ENCODE measurements at places on chromosomes 6 and 20.
A peak's percentile ranks its signal among the peaks of the same experiment; 100 is the strongest.

GRCh38 chr20:33132513-33133372 is 35.2 kb upstream of the BPIFA2 start:
- DNase-seq = no peak
- no peaks in the 10 kb centered on the region for H3K36me3 ChIP-seq
- no peaks in the 10 kb centered on the region for H3K4me1 ChIP-seq
- no peak overlapping the region for H3K4me3 ChIP-seq

- peaks cover 29% of the 10 kb centered on the region for H3K27me3 ChIP-seq
- DNase-seq = no peak
- H3K4me3 ChIP-seq = no peak overlapping the region
- no peak overlapping the region for H3K27ac ChIP-seq
Observed at GRCh38 chr6:6584310-6585002, 4.1 kb upstream of the LY86 start.

DNA sequence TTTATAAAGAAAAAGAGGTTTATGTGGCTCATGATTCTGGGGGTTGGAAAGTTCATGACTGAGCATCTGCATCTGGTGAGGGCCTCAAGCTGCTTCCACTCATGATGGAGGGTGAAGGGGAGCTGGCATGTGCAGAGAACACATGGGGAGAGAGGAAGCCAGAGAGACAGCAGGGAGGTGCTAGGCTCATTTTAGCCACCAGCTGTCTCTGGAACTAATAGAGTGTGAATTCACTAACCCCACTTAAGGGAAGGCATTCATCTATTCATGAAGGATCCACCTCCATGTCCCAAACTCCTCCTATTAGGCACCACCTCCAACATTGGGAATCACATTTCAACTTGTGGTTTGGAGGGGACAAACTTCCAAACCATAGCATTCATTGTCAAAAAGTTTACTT is 137.3 kb upstream of the PMEPA1 start:
- no peak overlapping the region for H3K27ac ChIP-seq
- H3K4me1 ChIP-seq = peaks cover 5% of the 10 kb centered on the region
- H3K36me3 ChIP-seq = peaks cover 3% of the 10 kb centered on the region
- H3K27me3 ChIP-seq = no peaks in the 10 kb centered on the region

DNA sequence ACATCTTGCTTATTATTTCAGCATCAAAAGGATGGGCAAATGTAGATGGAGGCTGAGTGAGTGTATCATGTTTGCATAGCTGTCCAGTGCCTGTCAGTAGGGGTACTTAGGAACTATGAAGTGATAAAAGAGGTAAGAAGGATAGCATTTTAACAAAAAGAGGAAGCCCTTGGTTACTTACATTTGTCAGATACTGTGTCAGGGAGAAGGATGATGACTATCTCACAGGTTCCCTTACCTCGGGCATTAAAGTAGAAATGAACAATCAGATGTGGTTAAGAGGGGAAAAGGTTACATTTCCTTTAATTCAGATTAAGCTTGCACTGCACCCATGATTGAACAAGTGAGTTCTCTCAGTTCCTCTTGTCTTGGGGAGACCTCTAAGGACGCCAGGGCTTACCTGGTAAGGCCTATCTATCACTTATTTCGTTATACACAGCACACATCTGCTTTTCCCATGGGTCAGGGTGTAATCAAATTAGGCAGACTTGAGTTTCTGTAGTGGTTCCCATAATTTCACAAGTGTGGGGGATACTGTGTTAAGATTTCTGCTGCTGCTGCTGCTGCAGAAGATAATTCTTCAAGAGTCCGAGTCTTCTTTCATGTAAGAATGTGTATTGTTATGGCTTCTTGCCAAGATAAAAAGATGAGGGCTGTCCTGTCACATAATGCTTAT is 4.5 kb downstream of the FOXO3 start:
- no peak for DNase-seq
- H3K4me3 ChIP-seq = peak overlapping the region; percentile 57
- peaks cover 59% of the 10 kb centered on the region for H3K4me1 ChIP-seq
- peaks cover 47% of the 10 kb centered on the region for H3K36me3 ChIP-seq
- H3K27me3 ChIP-seq = no peaks in the 10 kb centered on the region

DNA sequence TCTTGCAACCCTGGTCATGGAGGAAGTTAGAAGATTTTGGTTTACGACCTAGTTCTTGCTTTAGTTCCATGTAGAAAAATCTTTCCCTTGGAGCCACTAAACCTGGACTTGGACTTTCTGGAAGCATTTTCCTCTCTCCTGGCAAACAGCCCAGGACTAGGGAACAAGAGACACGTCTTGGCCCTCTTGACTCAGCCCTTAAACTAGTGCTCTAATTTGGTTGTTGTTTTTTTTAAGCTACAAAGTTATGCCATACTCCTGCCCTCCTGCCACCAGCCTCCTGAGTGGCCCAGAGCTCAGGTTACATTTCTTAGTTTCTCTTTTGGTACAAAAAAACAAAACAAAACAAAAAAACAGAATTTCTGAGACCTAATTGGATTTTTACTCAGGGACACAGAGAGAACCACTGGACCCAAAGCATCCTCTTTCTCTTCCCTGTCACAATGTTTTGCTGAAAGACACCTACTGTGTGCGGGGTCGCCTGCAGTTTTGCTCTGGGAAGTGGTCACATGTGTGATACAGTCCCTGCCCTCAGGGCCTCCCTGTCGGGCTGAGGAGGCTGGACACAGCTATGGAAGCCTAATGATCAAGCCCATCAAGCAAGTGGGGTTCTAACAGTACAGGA is 32.3 kb upstream of the SCUBE3 start:
- no peak overlapping the region for H3K27ac ChIP-seq
- peaks cover 4% of the 10 kb centered on the region for H3K4me1 ChIP-seq
- no peaks in the 10 kb centered on the region for H3K36me3 ChIP-seq
- H3K4me3 ChIP-seq = no peak overlapping the region

DNA sequence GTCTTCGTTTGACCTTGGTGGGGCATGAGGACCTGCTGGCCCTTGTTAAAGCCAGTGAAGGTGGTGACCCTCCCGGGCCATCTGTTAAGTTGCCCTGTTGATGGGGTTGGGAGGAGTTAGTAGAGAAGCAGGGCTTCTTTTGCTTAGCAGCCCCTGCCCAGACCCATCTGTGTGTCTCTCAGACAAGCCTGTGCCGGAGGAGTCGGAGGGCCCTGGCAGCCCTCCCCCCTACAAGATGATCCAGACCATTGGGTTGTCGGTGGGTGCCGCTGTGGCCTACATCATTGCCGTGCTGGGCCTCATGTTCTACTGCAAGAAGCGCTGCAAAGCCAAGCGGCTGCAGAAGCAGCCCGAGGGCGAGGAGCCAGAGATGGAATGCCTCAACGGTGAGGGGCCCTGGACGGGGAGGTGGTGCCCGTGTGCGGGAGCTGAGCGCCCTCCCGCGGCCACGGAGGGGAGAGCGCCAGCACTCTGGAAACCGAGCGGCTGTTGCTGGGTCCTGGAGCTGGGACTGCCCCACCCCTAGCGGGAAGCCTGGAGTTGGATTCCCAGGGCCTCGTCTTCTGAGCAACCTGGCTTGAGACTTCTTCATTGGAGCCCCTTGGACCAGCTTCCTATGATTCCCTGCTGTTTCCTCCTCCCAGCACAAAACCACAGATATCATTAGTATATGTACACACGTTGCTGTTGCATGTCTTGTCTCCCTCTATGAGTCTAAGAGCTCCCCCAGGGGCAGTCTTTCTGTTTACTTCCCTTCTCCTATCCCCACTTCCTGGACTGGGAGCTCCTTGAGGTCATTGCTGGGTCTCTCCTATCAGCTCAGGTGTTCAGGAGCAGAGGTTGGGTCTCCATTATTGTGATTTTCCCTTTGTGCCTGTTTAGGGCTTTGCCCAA is 27.6 kb upstream of the SRF start:
- H3K27me3 ChIP-seq = peaks cover 13% of the 10 kb centered on the region
- H3K27ac ChIP-seq = peak overlapping the region; percentile 23
- no peaks in the 10 kb centered on the region for H3K36me3 ChIP-seq
- peak overlapping the region; percentile 70 for H3K4me3 ChIP-seq

- no peak overlapping the region for H3K4me3 ChIP-seq
- DNase-seq = no peak
- H3K36me3 ChIP-seq = no peaks in the 10 kb centered on the region
- no peak overlapping the region for H3K27ac ChIP-seq
- H3K27me3 ChIP-seq = peaks cover 57% of the 10 kb centered on the region
Observed at GRCh38 chr20:57587989-57588377, 27.1 kb downstream of the PCK1 start.

- no peaks in the 10 kb centered on the region for H3K27me3 ChIP-seq
- DNase-seq = peak; percentile 38
- peak overlapping the region; percentile 97 for H3K4me3 ChIP-seq
- H3K27ac ChIP-seq = peak overlapping the region; percentile 100
Observed at GRCh38 chr20:41029150-41029901, 704 bp downstream of the TOP1 start.

GRCh38 chr6:23106951-23107350 is 537.6 kb downstream of the HDGFL1 start:
- no peak for DNase-seq
- H3K36me3 ChIP-seq = no peaks in the 10 kb centered on the region
- no peaks in the 10 kb centered on the region for H3K27me3 ChIP-seq

DNA sequence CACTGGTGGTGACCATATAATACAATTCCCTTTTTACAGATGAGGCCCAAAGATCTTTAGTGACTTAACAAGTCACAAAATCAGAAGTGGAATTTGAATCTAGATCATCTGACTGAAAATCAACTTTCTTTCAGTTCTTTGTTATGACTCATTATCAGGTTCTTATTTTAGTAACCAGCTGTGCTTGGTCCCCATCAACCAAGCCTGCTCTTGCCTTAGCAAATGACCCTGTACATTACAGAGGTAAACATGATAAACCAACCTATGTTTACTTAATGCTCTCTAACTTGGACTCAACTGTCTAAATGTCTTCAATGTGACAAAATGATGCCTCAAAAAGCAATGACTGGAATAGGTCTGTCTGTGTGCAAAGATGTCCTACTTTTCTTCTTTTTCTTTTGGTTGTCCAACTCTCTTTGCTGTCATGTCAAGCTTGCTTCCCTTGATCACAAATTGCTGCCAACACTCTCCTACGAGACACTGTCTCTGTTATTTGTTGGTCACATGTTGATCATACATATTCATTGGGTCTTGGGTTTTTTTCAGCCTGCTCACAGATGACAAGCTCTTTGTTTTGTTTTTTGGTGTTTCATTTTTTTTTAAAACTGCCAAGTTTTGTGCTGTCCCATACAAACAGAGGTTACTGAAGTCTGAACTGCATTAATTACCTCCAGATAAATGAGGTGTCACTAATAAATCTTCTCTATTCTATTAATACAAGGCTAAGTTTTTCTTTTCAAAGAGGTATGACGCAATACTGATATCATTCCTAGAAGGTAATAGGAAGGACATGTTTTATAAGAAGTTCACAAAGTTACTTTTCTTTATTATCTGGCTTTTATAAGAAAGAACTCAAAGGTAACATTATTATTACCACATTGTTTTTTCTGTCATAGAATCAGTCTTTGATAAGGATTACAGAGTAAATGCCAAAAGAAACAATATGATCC is 62.2 kb upstream of the PLN start:
- no peaks in the 10 kb centered on the region for H3K27me3 ChIP-seq
- H3K4me1 ChIP-seq = peaks cover 3% of the 10 kb centered on the region
- no peak for DNase-seq
- H3K27ac ChIP-seq = no peak overlapping the region
- peaks cover 27% of the 10 kb centered on the region for H3K36me3 ChIP-seq

DNA sequence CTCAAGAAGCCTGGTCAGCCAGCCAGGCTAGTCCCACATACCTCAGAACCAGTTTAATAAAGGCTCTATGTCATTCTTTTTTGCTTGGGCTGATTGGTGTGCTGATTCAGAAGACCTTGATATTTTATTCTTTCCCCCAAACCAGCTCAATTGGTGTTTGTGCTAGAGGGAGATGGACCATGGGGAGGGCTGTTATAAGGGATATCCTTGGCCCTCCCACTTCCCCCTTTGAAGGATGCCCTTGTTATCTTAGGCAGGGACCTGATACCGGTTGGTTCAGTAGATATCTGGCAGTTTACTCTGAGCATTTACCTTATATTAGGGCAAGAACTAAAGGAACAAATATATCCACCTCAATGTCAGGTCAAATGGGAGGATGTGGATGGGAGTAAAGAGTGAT is 207.4 kb downstream of the LRFN2 start:
- H3K27ac ChIP-seq = peak overlapping the region; percentile 21
- no peaks in the 10 kb centered on the region for H3K36me3 ChIP-seq
- no peaks in the 10 kb centered on the region for H3K27me3 ChIP-seq
- peaks cover 18% of the 10 kb centered on the region for H3K4me1 ChIP-seq
- no peak for DNase-seq
- H3K4me3 ChIP-seq = no peak overlapping the region

DNA sequence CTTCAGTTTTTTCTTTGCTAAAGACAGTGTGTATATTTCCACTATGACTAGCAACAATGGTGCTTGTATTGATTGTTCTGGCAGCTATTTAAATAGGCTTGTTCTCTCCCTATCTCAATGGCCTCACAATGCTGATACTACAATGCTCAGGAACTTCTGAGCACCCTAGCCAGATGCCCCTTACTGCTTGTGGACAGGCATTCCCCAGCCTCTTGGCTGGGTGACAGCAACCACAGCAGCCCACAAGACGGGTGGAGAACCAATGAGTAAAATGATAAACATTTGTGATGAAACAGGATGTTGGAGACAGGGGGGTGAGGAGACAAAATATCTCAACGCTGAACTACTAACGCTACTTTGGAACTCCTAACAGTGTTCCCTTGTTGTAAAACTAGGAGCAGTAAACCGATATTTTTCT is 42.3 kb downstream of the HIVEP2 start:
- no peaks in the 10 kb centered on the region for H3K27me3 ChIP-seq
- peak; percentile 76 for DNase-seq
- peak overlapping the region; percentile 86 for H3K27ac ChIP-seq
- H3K36me3 ChIP-seq = peaks cover 21% of the 10 kb centered on the region
- peaks cover 35% of the 10 kb centered on the region for H3K4me1 ChIP-seq
- peak overlapping the region; percentile 65 for H3K4me3 ChIP-seq

DNA sequence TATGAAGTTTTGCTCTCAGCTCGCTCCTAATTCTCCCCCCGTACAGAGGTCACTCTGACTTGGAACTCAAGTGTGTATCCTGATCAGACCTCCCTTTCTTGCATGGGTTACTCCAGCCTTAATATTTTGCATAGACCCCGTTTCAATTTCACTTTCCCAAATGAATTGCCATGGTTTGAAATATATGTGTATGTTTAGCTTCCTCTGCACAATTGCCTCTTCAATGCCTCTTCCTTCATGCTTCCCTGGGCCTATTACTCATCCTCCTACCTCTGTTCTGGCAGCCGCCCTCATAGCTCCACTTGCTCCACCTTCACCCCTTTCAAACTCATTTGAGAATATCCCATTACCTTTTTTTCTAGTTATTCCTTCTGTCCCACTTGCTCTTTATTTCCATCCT is 90.0 kb upstream of the SAMD5 start:
- H3K27ac ChIP-seq = no peak overlapping the region
- H3K27me3 ChIP-seq = no peaks in the 10 kb centered on the region

DNA sequence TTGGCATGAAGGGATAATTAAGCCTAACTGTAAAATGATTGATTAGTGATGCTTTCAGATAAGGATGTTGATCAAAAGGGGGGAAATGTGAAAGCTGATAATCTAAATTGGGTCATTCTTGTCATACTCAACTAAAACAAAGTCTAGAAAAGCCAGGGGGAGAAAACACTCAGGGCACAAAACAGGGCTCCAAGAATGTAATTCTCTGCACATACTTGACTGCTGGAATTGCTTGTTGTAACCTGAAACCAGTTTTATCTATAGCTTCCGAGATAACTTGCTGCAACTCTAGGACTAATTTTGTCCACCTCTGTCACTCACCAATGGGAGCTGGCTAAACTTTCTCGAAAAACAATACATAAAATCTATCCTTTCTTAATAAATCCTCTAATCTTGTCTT is 310.3 kb downstream of the CLVS2 start:
- no peak for DNase-seq
- no peaks in the 10 kb centered on the region for H3K27me3 ChIP-seq
- H3K4me1 ChIP-seq = no peaks in the 10 kb centered on the region
- H3K27ac ChIP-seq = no peak overlapping the region
- H3K4me3 ChIP-seq = no peak overlapping the region

All from effector memory CD8-positive, alpha-beta T cell (primary cell).